Stimulated activated CD8-positive, alpha-beta memory T cell treated with anti-CD3 and anti-CD28 coated beads, Interleukin-2, amount 100 ng/mL, for 48 hours (primary cell): ENCODE measurements at places on chromosomes 13 and 19.

- DNase-seq: no peak
Measured at GRCh38 chr19:30419568-30420180, 47.5 kb downstream of the ZNF536 start.

DNA sequence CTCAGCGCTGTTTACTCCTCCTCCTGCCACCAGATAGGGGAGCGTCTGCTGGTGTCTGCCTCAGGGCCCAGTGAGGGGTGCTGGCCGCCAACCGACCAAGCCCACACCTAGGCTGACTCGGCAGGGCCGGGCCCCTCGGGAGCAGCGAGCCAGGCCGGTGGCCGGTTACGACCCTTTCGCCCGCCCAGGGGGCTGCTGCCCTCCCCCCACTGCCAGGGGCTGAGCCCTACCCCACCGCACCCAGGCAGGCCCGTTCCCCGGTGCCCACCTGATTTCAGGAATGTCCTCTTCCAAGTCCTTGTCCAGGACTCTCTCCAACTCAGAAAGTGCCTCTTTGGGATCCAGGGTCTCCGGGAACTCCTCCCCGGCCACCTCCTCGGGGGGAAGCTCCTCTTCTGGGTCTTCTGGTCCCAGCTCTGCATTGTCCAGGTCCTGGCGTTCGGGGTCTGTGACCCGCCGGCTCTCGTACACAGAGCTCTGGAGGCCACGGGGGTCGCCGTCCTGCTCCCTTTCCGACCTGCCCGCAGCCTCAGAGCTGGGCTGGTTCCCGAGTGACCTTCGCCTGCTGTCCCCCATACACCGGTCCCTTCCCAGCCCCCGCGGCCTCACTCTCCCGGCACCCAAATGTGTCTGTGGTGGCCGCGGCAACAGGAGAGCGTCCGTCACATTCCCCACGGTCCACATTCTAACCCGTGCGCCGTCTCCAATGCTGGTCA, 31.0 kb upstream of the MIER2 start:
- no peak for DNase-seq

DNA sequence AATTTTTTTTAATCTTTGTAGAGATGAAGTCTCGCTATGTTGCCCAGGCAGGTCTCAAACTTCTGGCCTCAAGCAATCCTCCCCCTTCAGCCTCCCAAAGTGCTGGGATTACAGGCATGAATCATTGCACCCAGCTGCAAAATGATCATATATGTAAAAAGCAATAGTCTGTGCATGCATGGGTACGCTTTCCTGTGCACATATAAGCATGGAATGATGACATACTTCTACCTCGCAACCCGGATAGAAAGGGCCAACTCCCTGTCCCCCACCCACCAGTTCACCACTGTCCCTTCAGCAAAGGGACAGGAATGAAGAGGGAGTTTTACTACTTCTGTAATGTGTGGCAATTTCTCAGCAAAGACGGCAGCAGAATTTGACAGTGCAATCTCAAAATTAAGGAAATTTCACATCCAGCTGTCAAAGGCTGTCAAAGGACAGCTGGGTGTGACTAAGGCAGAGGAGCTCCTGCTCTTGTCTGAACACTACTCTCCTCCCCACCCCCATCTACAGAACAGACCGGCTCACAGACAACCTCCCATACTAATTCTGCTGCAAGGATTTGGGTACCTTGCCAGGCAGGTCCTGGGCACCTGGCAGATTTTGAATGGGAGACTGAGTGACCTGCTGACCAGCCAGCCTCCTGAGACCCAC, 95.6 kb downstream of the TSHZ3 start:
- DNase-seq: no peak

DNA sequence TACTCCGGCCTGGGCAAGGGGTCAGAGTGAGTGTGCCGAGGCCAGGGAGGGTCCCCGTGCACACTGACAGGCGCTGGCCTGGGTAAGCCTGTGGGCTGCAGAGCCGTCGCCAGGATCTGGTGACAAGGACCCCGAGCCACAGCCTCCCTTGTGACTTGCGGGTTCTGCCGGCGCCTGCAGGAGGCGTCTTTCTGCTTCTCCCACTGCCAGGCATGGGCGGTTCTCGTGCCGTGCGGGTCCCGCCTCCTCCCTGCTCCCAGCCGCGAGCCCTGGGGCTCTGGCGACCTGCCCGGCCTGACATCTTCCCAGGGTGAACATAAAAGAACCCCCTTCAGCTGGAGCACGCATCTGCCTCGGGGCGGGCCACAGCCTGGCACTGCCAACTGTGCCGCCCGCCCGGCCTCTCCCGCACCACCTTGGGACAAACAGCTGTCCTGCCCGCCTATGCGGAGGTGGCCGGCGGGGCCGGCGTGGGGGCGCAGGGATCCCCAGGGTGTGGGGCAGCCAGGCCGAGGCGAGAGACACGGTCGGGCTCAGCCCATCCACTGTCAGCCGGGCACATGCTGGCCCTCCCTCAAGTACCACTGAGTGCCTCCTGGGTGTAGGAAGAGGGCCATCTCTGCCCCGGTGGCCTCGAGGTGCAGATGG, 1.5 kb upstream of the HCN2 start:
- DNase-seq: no peak

DNA sequence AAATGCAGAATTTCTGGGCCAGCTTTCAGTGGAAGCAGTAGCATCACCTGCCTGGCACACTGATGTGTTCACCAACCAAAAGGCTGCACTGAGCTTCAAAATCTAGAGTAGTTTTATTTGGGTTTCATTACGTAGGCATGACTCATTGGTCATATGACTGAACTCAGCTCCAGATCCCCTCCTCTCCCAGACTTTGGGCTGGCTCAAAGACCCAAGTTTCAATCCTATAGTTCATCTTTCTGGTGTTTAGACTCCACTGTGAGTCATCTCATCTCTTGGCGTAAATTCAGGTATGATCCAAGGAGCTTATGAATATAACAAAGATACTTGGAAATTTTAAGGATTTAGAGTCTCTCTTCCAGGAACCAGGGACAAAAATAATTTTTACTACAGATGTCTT, 17.7 kb downstream of the ZMYM5 start:
- no peak for DNase-seq

- DNase-seq: no peak
Measured at GRCh38 chr19:3572855-3573161, at the start of gene HMG20B. Gene HMG20B, plus strand, starts transcription at chr19:3572944. Its CDS starts 366 bp downstream, at chr19:3573310.

- no peak for DNase-seq
Measured at GRCh38 chr13:90099847-90100246, 1247.6 kb upstream of the MIR17HG start.

GRCh38 chr19:53365134-53365898, at the start of gene ZNF525:
Gene ZNF525, plus strand, starts transcription at chr19:53365705. Its CDS starts 6,577 bp downstream, at chr19:53372282.
- DNase-seq: peak; percentile 91

- DNase-seq: no peak
Measured at GRCh38 chr13:37586164-37586563, 12.4 kb downstream of the POSTN start.
